ENCODE measurements at places on chromosomes 6 and 20. TPM values are rescaled to one million over a fixed set of nuclear protein-coding genes. Genes with fewer than 3 reads are reported as not detected.

The SMPDL3A gene
- total RNA-seq = 3.8 TPM

The ZBTB12 gene
- 3.5 TPM for total RNA-seq

The HBS1L gene
- 87.1 TPM for total RNA-seq

DNA sequence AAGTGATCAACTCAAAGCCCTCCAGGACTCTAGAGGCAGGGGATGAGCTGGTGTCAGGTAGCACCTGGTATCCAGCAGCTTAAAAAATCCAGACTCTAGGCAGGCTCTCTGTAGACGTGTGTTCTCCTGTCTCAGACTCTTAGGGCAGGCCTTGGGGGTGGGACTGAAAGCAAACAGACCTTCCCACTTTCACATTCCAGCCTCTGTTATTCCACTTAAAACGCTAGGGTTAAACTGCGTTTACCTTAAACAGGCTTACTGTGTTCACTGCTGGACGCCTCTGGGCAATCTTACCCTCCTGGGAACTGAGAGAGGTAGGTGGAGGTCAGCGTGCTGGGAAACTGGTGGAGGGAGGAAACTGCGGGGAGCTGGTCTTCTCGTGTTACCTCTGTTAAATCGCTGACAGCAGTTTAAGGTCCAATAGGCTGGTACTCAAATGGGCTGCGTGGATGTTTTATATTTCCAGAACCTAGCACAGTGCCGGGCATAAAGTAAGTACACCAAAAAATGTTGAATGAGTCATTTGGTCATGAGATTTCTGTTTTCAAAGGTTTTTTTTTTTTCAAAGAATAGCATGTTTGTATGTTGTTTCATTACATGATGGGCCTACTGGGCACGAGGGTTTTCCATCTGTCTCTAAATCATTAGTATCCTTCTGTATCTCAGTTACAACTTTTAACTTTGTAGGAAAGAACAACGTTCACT, at the start of gene GCNT2:
Gene GCNT2, plus strand, starts transcription at position 248 of the 705 bp plus-strand sequence. CDS start 7,561 bp downstream, outside the sequence.
- H3K36me3 ChIP-seq = no peaks in the 10 kb centered on the region
- peak within 1 kb of the TSS; percentile 61 for H3K4me3 ChIP-seq
- H3K27ac ChIP-seq = peak within 1 kb of the TSS; percentile 80
- H3K27me3 ChIP-seq = no peaks in the 10 kb centered on the region

GRCh38 chr20:53805895-53806384, 212.3 kb upstream of the ZNF217 start:
- no peak for DNase-seq
- H3K36me3 ChIP-seq = no peaks in the 10 kb centered on the region
- no peaks in the 10 kb centered on the region for H3K4me1 ChIP-seq
- H3K27me3 ChIP-seq = no peaks in the 10 kb centered on the region
- no peak overlapping the region for H3K4me3 ChIP-seq

The TSHZ2 gene
- 3.1 TPM for total RNA-seq

- no peak overlapping the region for H3K4me3 ChIP-seq
- no peak for DNase-seq
- peaks cover 5% of the 10 kb centered on the region for H3K4me1 ChIP-seq
- H3K27ac ChIP-seq = no peak overlapping the region
- H3K36me3 ChIP-seq = no peaks in the 10 kb centered on the region
Observed at GRCh38 chr20:47020231-47020630, 125.6 kb downstream of the EYA2 start.

- peaks cover 8% of the 10 kb centered on the region for H3K4me1 ChIP-seq
- DNase-seq = no peak
- peak overlapping the region; percentile 6 for H3K27ac ChIP-seq
- H3K36me3 ChIP-seq = no peaks in the 10 kb centered on the region
Observed at GRCh38 chr6:37160922-37161778, 8.8 kb upstream of the PIM1 start.

The PKIB gene
- total RNA-seq = 0.30 TPM

- H3K4me1 ChIP-seq = no peaks in the 10 kb centered on the region
- H3K4me3 ChIP-seq = no peak overlapping the region
- no peak for DNase-seq
- H3K27ac ChIP-seq = no peak overlapping the region
- no peaks in the 10 kb centered on the region for H3K36me3 ChIP-seq
- H3K27me3 ChIP-seq = peaks cover 95% of the 10 kb centered on the region
Observed at GRCh38 chr6:34018961-34019606, 126.8 kb downstream of the GRM4 start.

DNA sequence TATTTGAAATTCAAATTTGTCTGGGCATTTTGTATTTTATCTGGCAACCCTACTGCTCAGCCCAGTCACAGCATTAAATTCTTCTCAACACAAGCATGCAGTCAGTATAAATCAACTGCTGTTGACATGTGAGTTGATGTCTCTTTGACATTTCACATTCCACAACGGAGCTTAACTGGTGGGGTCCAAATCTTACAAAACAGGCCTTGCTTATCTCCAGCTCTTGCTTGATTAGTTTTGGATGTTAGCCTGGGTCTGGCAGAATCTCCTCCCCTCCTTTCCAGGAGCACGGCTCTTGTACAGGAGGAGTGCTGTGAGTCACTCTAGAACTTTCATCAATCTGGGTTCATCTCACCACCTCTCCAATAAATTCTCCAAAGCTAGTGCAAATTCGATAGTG, 80.8 kb upstream of the PHACTR1 start:
- H3K27ac ChIP-seq = peak overlapping the region; percentile 50
- H3K4me3 ChIP-seq = no peak overlapping the region
- no peak for DNase-seq
- peaks cover 12% of the 10 kb centered on the region for H3K4me1 ChIP-seq

- no peak overlapping the region for H3K27ac ChIP-seq
- no peaks in the 10 kb centered on the region for H3K36me3 ChIP-seq
- H3K27me3 ChIP-seq = no peaks in the 10 kb centered on the region
- H3K4me1 ChIP-seq = no peaks in the 10 kb centered on the region
- no peak overlapping the region for H3K4me3 ChIP-seq
Observed at GRCh38 chr6:83411731-83412130, 19.1 kb downstream of the ME1 start.

GRCh38 chr6:125480571-125480970, 178.8 kb upstream of the HDDC2 start:
- no peak for DNase-seq
- no peaks in the 10 kb centered on the region for H3K36me3 ChIP-seq
- H3K27me3 ChIP-seq = no peaks in the 10 kb centered on the region
- peaks cover 20% of the 10 kb centered on the region for H3K4me1 ChIP-seq
- H3K27ac ChIP-seq = no peak overlapping the region

- H3K27me3 ChIP-seq = no peaks in the 10 kb centered on the region
- DNase-seq = no peak
- no peaks in the 10 kb centered on the region for H3K4me1 ChIP-seq
- no peak overlapping the region for H3K27ac ChIP-seq
Observed at GRCh38 chr20:53794529-53795115, 201.0 kb upstream of the ZNF217 start.

- H3K4me1 ChIP-seq = peaks cover 62% of the 10 kb centered on the region
- H3K36me3 ChIP-seq = peaks cover 6% of the 10 kb centered on the region
- peak overlapping the region; percentile 83 for H3K4me3 ChIP-seq
Observed at GRCh38 chr6:71290611-71291010, 2.0 kb downstream of the OGFRL1 start.

The GTSF1L gene
- total RNA-seq = not detected

The NFKBIE gene
- total RNA-seq = 2.1 TPM

DNA sequence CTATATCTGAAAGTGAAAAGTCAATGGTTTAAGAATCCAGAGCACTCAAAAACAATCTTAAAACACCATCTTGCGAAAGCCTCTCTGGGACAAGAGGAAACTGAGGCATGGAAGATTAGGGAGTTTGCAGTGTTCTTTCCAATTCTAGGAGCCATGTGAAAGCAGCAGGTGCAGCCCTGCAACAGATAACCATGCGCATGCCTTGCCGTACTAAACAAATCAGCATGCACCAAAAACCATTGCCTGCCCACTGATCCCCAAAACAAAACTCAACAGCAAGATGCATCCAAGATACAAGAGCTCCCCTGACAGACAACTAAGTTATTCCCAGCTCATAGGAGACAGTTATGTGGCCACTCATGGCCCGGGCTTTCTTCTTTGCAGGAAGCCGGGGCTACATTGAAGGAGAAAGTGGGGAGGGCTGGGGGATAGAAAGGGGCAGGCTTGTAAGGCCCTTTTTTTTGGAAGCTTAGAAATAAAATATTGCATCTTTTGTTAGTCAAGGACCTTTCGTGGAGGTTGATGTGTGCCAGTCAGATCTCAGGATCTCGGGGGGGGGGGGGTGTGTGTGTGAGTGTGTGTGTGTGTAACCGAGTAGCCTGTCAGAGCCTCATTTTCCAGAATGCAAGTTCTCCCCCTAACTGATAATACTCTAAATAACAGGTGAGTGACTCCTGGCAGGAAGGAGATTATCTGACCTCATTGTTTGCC, 178.4 kb downstream of the MBOAT1 start:
- no peaks in the 10 kb centered on the region for H3K36me3 ChIP-seq
- DNase-seq = no peak
- H3K27ac ChIP-seq = no peak overlapping the region
- peaks cover 10% of the 10 kb centered on the region for H3K4me1 ChIP-seq
- no peak overlapping the region for H3K4me3 ChIP-seq
- H3K27me3 ChIP-seq = peaks cover 20% of the 10 kb centered on the region

The SPDEF gene
- total RNA-seq = 0.11 TPM

GRCh38 chr20:12152996-12153395, 235.3 kb downstream of the BTBD3 start:
- H3K4me1 ChIP-seq = no peaks in the 10 kb centered on the region
- no peaks in the 10 kb centered on the region for H3K36me3 ChIP-seq
- H3K4me3 ChIP-seq = no peak overlapping the region
- DNase-seq = no peak
- H3K27me3 ChIP-seq = no peaks in the 10 kb centered on the region
- H3K27ac ChIP-seq = no peak overlapping the region

GRCh38 chr6:10759884-10760329, 12.3 kb downstream of the TMEM14B start:
- H3K4me3 ChIP-seq = no peak overlapping the region
- DNase-seq = no peak
- H3K27ac ChIP-seq = peak overlapping the region; percentile 22

GRCh38 chr6:21873562-21873961, 280.0 kb downstream of the SOX4 start:
- no peaks in the 10 kb centered on the region for H3K27me3 ChIP-seq
- H3K4me1 ChIP-seq = peaks cover 6% of the 10 kb centered on the region
- H3K4me3 ChIP-seq = peak overlapping the region; percentile 17
- no peak overlapping the region for H3K27ac ChIP-seq

DNA sequence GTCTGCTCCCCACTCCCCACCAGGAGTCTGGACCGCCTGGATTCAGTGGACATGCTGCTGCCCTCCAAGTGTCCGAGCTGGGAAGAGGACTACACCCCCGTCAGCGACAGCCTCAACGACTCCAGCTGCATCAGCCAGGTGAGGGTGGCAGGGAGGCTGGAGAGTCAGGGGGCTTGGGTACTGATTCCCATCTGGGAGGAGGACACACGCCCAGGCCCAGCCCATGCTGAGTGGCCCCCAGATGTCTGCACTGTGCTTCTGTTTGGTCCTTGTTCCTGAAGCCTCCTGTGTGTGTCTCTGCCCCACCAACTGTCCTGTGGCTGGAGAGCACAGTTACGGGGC, 101.6 kb upstream of the MYL9 start:
- H3K4me3 ChIP-seq = no peak overlapping the region
- H3K4me1 ChIP-seq = peaks cover 7% of the 10 kb centered on the region
- H3K36me3 ChIP-seq = no peaks in the 10 kb centered on the region
- no peak for DNase-seq

GRCh38 chr20:25378189-25378883, 12.3 kb downstream of the ABHD12 start:
- peaks cover 46% of the 10 kb centered on the region for H3K4me1 ChIP-seq
- no peak overlapping the region for H3K27ac ChIP-seq
- H3K27me3 ChIP-seq = no peaks in the 10 kb centered on the region
- H3K36me3 ChIP-seq = no peaks in the 10 kb centered on the region
- no peak for DNase-seq

The GLP1R gene
- 7.5 TPM for total RNA-seq

- H3K36me3 ChIP-seq = no peaks in the 10 kb centered on the region
- H3K27me3 ChIP-seq = no peaks in the 10 kb centered on the region
- no peak overlapping the region for H3K4me3 ChIP-seq
Observed at GRCh38 chr6:136494059-136494458, 56.2 kb downstream of the MAP7 start.

- DNase-seq = no peak
- no peak overlapping the region for H3K27ac ChIP-seq
- no peak overlapping the region for H3K4me3 ChIP-seq
- H3K27me3 ChIP-seq = no peaks in the 10 kb centered on the region
Observed at GRCh38 chr6:16546861-16547260, 214.4 kb downstream of the ATXN1 start.

The SLC17A2 gene
- not detected for total RNA-seq

The SLC22A3 gene
- total RNA-seq = 1.0 TPM

DNA sequence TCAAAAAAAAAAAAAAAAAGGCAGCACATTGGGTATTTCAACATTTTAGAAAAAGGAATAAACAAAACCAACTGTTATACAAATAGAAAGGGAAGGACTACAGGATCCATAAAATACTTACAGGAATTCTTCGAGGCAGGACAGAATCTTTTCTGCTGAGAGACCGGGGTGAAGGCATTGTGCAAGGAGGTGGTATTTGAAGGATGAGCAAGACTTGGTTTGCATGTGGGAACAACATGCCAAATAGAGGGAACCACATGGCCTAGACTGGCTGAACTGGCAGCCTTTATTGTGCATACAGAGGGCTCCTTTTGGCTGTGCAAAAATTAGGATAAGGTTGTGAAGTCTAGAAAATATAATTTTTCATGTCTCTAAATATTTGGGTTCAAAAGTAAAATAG, 62.9 kb downstream of the SCAND1 start:
- H3K27ac ChIP-seq = no peak overlapping the region
- H3K4me3 ChIP-seq = no peak overlapping the region
- no peaks in the 10 kb centered on the region for H3K36me3 ChIP-seq

- no peak overlapping the region for H3K4me3 ChIP-seq
- no peaks in the 10 kb centered on the region for H3K4me1 ChIP-seq
- no peak overlapping the region for H3K27ac ChIP-seq
- no peaks in the 10 kb centered on the region for H3K36me3 ChIP-seq
- no peak for DNase-seq
- peaks cover 47% of the 10 kb centered on the region for H3K27me3 ChIP-seq
Observed at GRCh38 chr6:8207869-8208191, 105.5 kb upstream of the EEF1E1 start.

The PBOV1 gene
- total RNA-seq = not detected

- H3K27me3 ChIP-seq = no peaks in the 10 kb centered on the region
- H3K36me3 ChIP-seq = no peaks in the 10 kb centered on the region
- no peak for DNase-seq
- no peak overlapping the region for H3K4me3 ChIP-seq
- no peak overlapping the region for H3K27ac ChIP-seq
- H3K4me1 ChIP-seq = no peaks in the 10 kb centered on the region
Observed at GRCh38 chr6:156009656-156010055, 554.0 kb upstream of the NOX3 start.

GRCh38 chr6:157107915-157108651, 215.2 kb downstream of the TMEM242 start:
- H3K4me3 ChIP-seq = no peak overlapping the region
- H3K27ac ChIP-seq = no peak overlapping the region
- peaks cover under 1% of the 10 kb centered on the region for H3K36me3 ChIP-seq
- H3K4me1 ChIP-seq = peaks cover 29% of the 10 kb centered on the region
- no peak for DNase-seq

The CALHM4 gene
- not detected for total RNA-seq

- peak overlapping the region; percentile 94 for H3K4me3 ChIP-seq
- H3K27me3 ChIP-seq = no peaks in the 10 kb centered on the region
- peak overlapping the region; percentile 99 for H3K27ac ChIP-seq
Observed at GRCh38 chr20:10668677-10669368, 5.0 kb downstream of the JAG1 start.

The ZFAND3 gene
- total RNA-seq = 81.8 TPM

The SCUBE3 gene
- 8.8 TPM for total RNA-seq
